ENCODE measurements at places on chromosomes 2 and 18.

GRCh38 chr2:136441979-136442714 is 323.2 kb upstream of the THSD7B start:
- no peak for DNase-seq

DNA sequence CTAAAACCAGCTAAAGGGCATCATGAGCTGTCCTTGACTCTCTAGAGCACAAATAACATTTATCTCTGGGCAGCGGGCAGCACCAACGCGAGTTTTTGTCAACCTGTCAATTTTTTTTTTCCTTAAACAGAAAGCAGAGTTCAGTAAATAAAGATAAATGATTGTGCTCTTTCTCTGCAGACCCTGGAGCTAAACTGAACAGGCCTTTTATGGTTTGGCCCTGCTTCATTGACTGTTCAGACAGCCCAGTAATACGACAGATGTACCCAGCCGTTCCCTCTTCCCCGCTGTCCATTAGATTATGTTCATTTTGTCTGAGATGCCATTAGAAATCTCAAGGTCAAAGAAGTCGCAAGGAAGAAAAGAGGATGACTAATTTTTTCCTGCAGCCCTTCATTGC is 280.5 kb upstream of the PIK3C3 start:
- no peak for DNase-seq

GRCh38 chr2:37672104-37672869 is 845 bp upstream of the CDC42EP3 start:
- peak; percentile 87 for DNase-seq

GRCh38 chr2:151178207-151178606 is 83.5 kb downstream of the RBM43 start:
- no peak for DNase-seq

- peak; percentile 77 for DNase-seq
Measured at GRCh38 chr2:171160119-171160955, at the start of gene TLK1. TLK1 (minus strand) TSS chr2:171160893; CDS start chr2:171160428, 465 bp downstream.

- DNase-seq, result no peak
Measured at GRCh38 chr2:23283653-23284052, 101.3 kb upstream of the KLHL29 start.

GRCh38 chr18:7784171-7784570 is 217.1 kb downstream of the PTPRM start:
- no peak for DNase-seq

DNA sequence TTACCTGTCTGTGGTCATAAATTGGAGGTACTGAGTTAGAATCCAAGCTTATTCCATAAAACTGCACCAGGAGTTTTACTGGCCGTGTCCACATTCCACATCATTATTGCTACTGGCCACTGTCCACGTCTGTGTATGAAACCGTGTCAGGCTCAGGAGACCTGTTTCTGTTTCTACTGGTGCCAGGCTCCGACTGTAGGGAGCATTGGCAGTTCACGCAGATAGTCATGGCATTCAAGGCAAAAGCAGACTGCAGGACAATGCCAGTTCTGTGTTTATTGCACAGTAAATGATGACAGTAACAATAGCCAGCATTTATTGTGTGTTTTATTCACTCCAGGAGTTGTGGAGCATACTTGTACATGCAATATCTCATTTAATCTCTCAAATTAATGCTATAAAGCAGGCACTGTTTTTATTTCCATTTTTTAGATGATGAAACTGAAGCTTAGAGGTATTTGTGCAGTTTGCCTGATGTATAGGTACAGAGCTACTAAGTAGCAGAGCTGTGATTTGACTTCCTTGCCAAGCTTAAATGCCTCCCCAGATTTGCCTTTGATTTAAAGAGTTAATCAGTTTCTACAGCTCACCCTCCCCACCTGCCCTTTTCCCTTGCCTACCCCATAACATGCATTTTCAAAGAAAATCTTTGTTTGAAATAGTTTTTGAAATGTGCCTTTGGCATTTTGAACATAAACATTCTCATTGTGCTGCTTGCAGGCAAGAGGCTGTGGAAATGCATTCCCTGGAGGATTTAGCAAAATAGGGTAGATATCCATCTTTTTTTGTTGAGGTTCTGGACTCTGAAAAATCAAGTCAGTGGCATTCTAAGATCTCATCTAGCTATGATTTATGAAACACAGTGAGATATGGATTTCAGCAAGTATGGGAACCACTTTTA is 55.5 kb downstream of the MAP4K4 start:
- DNase-seq, result no peak

GRCh38 chr18:28189400-28190239 is 12.7 kb upstream of the CDH2 start:
- DNase-seq, result peak; percentile 51
